ENCODE measurements at places on chromosomes 1 and 21. TPM values are rescaled to one million over a fixed set of nuclear protein-coding genes. Genes with fewer than 3 reads are reported as not detected.

GRCh38 chr1:222893255-222893654, 78.4 kb downstream of the DISP1 start:
- no peak for DNase-seq
- H3K4me1 ChIP-seq: peaks cover 5% of the 10 kb centered on the region
- H3K27ac ChIP-seq: no peak overlapping the region
- H3K36me3 ChIP-seq: no peaks in the 10 kb centered on the region
- H3K27me3 ChIP-seq: no peaks in the 10 kb centered on the region

DNA sequence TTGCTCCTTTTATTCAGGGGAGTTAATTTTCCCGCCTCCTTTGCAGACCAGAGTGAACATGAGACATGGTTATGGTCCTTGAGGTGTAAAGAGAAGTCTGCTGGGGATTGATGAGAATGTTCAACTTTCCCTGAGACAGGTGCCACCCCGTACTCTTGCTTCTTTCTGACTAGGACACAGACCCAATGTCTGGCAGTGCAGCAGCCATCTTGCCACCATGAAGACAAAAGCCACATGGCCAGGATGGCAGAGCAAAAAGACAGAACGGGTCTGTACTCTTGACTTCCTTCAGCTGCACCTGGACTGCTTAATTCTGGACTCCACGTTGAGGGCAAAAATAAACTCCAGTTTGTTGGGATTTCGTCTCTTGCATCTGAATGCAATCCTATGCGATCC, 54.1 kb downstream of the KLHDC7A start:
- H3K27me3 ChIP-seq: no peaks in the 10 kb centered on the region
- H3K27ac ChIP-seq: no peak overlapping the region
- DNase-seq: no peak
- no peak overlapping the region for H3K4me3 ChIP-seq
- no peaks in the 10 kb centered on the region for H3K4me1 ChIP-seq
- no peaks in the 10 kb centered on the region for H3K36me3 ChIP-seq

The SPRR1A gene
- total RNA-seq: 109 TPM

The BEND5 gene
- 8.6 TPM for total RNA-seq

The LCK gene
- total RNA-seq: 6.4 TPM

DNA sequence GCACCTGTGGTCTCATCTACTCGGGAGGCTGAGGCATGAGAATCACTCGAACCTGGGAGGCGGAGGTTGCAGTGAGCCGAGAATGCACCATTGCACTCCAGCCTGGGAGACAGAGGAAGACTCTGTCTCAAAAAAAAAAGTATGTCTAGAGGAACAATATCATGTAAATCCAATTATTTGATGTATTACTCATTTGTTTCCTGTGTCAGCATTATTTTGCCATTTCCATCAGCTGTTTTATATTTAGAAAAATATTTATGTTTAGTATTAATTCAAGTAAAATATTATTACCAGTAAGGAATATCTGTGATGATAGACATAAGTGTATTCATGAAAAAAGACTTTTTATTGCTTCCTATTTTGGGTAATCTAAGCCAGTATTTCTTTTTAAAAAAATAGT, 13.0 kb downstream of the TDRKH start:
- no peaks in the 10 kb centered on the region for H3K27me3 ChIP-seq
- H3K27ac ChIP-seq: no peak overlapping the region
- no peaks in the 10 kb centered on the region for H3K36me3 ChIP-seq
- no peaks in the 10 kb centered on the region for H3K4me1 ChIP-seq
- no peak for DNase-seq
- no peak overlapping the region for H3K4me3 ChIP-seq

GRCh38 chr1:212825798-212826452, 21.5 kb downstream of the SPATA45 start:
- H3K4me3 ChIP-seq: no peak overlapping the region
- H3K27me3 ChIP-seq: no peaks in the 10 kb centered on the region
- H3K36me3 ChIP-seq: no peaks in the 10 kb centered on the region
- no peaks in the 10 kb centered on the region for H3K4me1 ChIP-seq

Data from vagina (tissue), 2 donors.